ENCODE measurements at places on chromosomes 7 and 10.

DNA sequence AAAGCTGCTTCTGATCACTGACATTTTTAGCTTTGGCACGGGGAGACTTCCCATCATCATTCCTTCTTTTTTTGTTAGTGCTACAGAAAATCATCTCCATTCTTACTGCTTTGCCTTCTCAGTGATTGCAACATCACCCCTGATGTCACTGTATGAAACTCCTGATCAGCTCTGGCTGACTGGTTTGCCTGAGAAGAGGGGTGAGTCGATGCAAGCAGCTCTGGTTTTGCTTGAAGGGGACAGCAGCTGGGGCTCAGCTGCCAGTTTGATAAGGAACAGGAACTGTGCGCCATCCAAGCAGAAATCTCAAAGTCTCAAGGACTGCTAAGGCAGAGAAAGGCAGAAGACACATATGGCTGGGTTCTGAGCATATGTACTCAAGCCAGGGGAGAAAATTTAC, 808.5 kb upstream of the CELF2 start:
- DNase-seq, result peak; percentile 90

GRCh38 chr10:130456616-130457015, 320.4 kb downstream of the GLRX3 start:
- DNase-seq, result no peak

GRCh38 chr7:12111422-12112405, 99.4 kb upstream of the TMEM106B start:
- DNase-seq, result peak; percentile 19

DNA sequence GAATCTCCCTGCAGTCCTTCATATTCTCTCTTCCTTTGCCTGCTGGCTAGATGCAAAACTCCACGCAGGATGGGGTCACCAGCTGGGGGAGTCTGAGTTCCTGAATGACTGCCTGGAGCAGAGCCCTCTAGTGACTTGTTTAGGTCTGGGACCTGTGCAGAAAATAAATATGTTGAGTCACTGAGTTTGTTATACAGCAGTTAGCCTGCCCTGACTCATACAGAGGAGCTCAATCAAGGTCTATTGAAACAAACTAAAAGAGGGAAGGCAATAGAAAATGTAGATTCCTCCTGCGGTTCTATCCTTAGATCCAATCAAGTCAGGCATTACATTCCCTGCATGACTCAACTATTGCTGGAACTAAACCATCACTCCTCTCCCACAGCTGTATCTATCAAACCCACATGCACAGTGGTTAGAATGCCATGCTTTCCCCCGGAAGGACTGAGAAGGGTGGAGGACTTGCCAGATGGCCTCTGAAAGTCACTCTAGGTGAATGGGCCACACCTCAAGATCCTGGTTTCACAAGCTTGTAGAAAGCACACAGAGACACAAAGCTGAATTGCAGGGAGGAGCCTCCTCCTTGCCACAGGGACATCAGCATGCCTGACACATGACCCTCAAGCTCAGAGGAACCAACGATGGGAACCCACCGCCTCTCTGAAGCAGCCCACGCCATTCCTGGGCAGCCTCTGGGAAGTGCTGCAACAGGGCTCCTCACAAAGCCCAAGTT, 73.9 kb downstream of the SH3PXD2A start:
- peak; percentile 95 for DNase-seq

DNA sequence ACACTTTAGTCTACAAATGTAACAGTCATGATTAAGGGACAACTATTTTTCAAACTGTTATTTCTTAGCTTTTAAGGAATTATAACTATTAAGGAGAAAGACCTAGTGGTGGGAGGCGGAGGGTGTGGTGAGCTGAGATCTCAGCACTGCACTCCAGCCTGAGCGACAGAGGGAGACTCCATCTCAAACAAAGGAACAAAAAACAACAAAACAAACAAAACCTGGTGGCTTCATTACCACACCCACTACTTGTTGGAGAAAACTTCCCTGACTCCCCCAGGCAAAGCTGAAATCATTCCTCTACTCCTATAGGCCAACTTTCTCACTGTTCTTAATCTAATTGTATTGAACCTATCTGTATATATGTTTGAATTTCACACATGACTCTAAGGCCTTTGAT, 3.2 kb downstream of the POLR1F start:
- no peak for DNase-seq

Measured in fibroblast of upper back skin (primary cell).